Amniotic stem cell (primary cell): ENCODE measurements at places on chromosomes 16 and 17.

DNA sequence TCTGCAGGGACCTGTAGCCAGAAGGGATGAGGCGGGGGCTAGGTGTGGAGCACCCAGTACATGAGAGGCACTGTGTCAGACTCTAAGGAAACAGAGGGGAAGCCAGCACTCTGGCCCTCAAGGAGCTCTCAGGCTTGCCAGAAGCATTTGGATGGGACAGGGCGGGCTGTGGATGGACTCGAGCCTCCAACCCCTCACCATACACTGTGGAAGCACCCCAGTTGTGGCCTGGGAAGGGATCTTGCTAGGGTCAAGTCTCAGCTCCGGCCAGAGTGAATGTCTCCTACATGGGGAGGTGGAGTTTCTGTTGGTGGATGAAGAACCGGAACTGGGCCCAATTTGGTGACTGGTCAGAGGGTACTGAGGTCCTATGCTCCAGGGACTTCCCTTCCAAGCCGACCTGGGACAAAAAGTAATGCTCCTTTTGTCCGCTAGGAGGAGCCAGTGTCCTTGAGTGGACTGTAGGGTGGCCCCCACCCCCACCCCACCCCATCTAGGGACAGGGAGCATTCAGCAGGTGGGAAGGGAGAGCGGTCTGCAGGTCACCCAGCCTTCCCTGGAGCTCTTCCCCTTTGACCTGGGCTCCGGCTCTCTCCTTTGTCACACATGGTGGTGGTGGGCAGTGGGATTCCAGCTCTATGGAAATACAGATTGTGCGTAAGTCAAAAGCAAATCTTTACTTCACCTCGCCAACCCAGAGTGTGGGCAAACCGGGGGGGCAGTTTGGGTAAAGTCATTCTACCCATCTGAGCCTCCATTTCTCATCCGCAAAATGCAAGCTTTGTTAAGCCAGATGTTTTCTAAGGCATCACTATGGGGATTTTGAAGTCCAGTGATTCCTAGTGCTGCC lies 20.4 kb upstream of the PHB1 start:
- peak; percentile 2 for DNase-seq

- DNase-seq, result no peak
Observed at GRCh38 chr16:89138513-89138795, 33.1 kb upstream of the CDH15 start.

DNA sequence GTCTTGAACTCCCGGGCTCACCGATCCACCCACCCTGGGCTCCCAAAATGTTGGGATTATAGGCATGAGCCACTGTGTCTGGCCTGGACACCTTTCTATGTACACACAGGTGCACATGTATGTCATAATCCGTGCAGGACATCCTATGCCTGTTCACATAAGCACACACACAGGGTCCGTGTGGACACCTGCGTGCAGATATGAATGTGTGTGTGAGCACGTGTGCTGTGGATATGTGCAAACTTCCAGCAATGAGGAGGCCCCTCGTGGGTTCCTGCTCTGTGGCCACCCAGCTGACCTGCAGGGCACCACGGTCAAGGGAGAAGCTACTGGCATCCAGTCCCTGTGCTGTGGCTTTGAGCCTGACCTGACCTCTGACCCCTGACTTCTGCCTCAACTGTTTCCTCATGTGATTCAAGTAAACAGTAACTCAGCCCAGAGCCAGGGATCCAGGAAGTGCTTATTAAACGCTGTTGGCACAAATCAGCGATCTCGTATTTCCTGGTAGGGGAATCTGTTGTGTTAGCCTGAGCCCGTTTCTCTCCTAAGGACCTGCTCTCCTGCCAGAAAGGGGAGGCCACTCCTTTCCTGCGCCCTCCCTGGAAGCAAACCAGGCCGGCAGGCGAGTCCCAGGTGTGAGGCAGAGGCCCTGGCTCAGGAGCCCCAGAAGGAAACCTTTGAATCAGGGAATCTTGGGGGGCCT lies 6.5 kb downstream of the CPNE7 start:
- DNase-seq, result no peak

DNA sequence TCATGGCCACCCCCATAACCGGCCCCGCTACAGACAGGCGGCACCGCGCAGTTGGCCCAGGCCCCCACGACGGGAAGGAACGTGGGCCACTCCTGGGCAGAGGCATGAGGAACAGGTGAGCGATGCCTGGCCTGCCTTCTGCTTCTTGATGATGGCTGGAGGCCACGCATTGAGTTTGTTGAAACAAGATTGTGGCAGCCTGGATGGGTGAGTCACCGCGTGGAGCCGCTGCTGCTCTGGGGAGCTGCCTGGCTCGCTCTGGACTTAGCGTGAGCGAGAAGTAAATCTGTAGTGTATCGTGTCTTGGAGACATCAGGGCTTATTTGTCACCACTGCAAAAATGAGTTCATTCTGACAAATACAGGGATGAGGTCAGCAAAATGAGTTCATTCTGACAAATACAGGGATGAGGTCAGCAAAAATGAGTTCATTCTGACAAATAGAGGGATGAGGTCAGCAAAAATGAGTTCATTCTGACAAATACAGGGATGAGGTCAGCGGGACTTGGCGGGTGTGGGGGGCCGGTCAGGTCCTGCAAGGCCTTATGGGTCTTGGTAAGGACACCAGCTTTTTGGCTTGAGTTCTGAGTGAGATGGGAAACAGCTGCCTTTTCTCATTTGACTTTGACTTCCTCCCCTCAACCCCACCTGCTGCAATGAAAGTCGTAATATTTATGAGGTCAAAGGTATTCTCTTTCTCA lies 93.0 kb downstream of the SEC14L1 start:
- no peak for DNase-seq

- DNase-seq, result no peak
Observed at GRCh38 chr17:27811961-27812360, 11.6 kb upstream of the NOS2 start.

GRCh38 chr16:77191259-77191969 lies 424 bp downstream of the MON1B start:
- DNase-seq, result no peak

- DNase-seq, result no peak
Observed at GRCh38 chr16:31201582-31202413, 762 bp downstream of the PYCARD start.

GRCh38 chr17:57556977-57557376 lies 188.1 kb downstream of the CCDC182 start:
- DNase-seq, result no peak
